Mononuclear cell (primary cell): ENCODE measurements at places on chromosomes 6 and 20. TPM values are rescaled to one million over a fixed set of nuclear protein-coding genes. Genes with fewer than 3 reads are reported as not detected.

SIRPB2 gene
- total RNA-seq = 8.8 TPM

MYCT1 gene
- 2.5 TPM for total RNA-seq

LRFN2 gene
- 0.21 TPM for total RNA-seq

TRIM15 gene
- total RNA-seq = not detected

SAPCD1 gene
- 0.63 TPM for total RNA-seq

DDO gene
- 0.52 TPM for total RNA-seq

UST gene
- total RNA-seq = 1.5 TPM

FAM83C gene
- total RNA-seq = not detected

CASS4 gene
- total RNA-seq = 13.4 TPM

HTR1E gene
- total RNA-seq = not detected

ASF1A gene
- 11.2 TPM for total RNA-seq
